ENCODE measurements at places on chromosomes 3 and 15.

- peaks cover 57% of the 10 kb centered on the region for H3K4me1 ChIP-seq
- no peaks in the 10 kb centered on the region for H3K27me3 ChIP-seq
Observed at GRCh38 chr3:58116985-58117384, 93.8 kb downstream of the DNASE1L3 start.

GRCh38 chr3:187919544-187919943 is 174.3 kb upstream of the BCL6 start:
- no peaks in the 10 kb centered on the region for H3K27me3 ChIP-seq
- H3K4me3 ChIP-seq, result no peak overlapping the region
- peaks cover 16% of the 10 kb centered on the region for H3K4me1 ChIP-seq
- no peak for DNase-seq
- no peaks in the 10 kb centered on the region for H3K36me3 ChIP-seq

DNA sequence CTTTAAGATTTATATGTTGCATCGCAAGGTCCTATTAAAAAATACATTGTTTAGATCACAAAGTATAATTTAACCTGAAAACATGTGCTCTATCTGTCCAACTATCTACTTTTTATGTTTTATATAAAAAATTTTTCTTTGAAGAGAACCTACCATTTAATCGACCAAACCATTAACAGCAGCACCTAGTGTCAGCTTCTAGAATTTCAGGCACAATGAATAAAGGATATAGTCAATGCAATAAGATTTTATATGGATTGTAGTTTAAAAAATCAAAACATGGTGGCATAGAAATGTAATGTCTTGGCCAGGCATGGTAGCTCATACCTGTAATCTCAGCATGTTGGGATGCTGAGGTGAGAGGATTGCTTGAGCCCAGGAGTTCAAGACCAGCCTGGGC is 313.7 kb downstream of the GAP43 start:
- no peaks in the 10 kb centered on the region for H3K4me1 ChIP-seq
- H3K27ac ChIP-seq, result no peak overlapping the region
- no peaks in the 10 kb centered on the region for H3K36me3 ChIP-seq
- DNase-seq, result no peak

DNA sequence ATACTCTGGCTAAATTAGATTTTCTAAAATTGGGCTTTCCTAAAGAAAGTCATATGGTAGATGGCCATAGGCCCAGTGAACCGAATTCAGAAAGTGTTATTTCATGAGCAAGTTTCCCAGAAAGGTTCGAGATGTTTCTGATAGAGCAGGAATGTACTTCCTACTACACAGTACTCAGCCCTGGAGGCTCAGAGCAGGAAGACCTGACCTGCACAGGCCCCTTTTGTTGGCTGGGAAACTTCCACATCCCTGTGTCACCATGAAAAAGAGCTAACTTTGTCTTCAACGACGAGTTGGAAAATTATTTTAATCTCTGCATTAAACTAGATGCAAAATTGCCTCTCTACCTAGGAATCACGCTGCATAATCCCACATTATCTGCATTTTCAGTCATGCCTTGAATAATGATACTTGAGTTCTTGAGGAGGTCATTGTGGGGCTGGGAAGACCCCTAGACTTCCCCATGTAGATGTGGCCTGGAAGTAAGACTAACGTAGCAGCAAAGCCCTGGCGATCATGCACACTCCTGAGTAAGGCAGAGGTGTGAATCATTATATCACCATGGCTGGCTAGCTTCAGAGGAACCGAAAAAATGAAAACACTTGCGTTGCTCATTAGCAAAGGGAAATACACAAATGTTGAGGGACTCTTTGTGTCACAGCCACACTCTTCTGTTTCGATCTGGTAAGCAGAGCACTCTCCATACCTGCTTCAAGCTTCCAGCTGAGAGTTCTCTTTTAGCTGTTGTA is 47.1 kb downstream of the CMTM7 start:
- no peaks in the 10 kb centered on the region for H3K36me3 ChIP-seq
- H3K27me3 ChIP-seq, result no peaks in the 10 kb centered on the region
- H3K4me1 ChIP-seq, result peaks cover 10% of the 10 kb centered on the region

GRCh38 chr3:62201438-62202035 is 171.8 kb downstream of the FEZF2 start:
- H3K36me3 ChIP-seq, result peaks cover 49% of the 10 kb centered on the region
- H3K27me3 ChIP-seq, result no peaks in the 10 kb centered on the region
- DNase-seq, result no peak
- no peak overlapping the region for H3K4me3 ChIP-seq
- no peaks in the 10 kb centered on the region for H3K4me1 ChIP-seq

GRCh38 chr15:99473981-99474906 is 91.5 kb upstream of the MEF2A start:
- no peaks in the 10 kb centered on the region for H3K27me3 ChIP-seq
- H3K27ac ChIP-seq, result peak overlapping the region; percentile 91
- H3K4me1 ChIP-seq, result peaks cover 62% of the 10 kb centered on the region
- no peaks in the 10 kb centered on the region for H3K36me3 ChIP-seq

DNA sequence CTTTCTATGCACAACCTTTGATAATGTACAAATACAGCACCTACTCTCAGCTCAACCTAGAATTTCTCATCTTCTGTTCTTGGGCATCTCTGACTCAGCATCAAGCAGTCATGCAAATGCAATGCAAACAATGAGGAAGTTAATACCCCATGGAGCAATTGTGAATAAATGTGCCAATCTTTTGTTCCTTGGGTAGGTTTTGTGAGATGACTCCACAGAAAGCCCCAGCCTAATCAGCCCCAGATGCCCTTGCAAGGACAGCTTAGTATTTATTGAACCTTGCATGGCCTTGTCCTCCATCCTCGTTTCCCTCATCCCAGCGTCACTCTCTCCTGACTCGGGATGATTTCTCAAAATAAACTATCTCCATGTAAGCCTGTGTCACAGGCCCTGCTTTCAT is 494.7 kb upstream of the NECTIN3 start:
- no peak overlapping the region for H3K4me3 ChIP-seq
- no peaks in the 10 kb centered on the region for H3K27me3 ChIP-seq
- H3K4me1 ChIP-seq, result no peaks in the 10 kb centered on the region
- no peak overlapping the region for H3K27ac ChIP-seq
- H3K36me3 ChIP-seq, result no peaks in the 10 kb centered on the region

DNA sequence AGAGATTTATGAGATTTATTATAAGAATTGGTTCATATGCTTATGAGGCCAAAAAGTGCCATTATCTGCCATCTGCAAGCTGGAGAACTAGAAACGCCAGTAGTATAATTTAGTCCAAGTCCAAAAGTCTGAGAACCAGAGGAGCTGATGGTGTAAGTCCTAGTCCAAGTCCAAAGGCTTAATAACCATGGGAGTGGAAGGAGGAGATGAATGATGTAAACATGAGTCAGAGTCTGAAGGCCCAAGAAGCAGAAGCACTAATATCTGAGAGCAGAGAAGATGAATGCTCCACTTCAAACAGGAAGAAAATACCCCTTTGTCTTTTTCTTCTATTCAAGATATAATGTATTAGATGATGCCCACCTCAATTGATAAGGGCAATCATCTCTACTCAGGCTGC is 185.7 kb downstream of the CGGBP1 start:
- no peaks in the 10 kb centered on the region for H3K4me1 ChIP-seq
- no peaks in the 10 kb centered on the region for H3K36me3 ChIP-seq
- no peak for DNase-seq
- no peaks in the 10 kb centered on the region for H3K27me3 ChIP-seq
- no peak overlapping the region for H3K27ac ChIP-seq

GRCh38 chr3:101963902-101964362 is 114.6 kb downstream of the NFKBIZ start:
- DNase-seq, result no peak
- no peak overlapping the region for H3K27ac ChIP-seq
- H3K36me3 ChIP-seq, result no peaks in the 10 kb centered on the region
- no peaks in the 10 kb centered on the region for H3K27me3 ChIP-seq
- H3K4me1 ChIP-seq, result no peaks in the 10 kb centered on the region

GRCh38 chr3:117101697-117102096 is 392.1 kb downstream of the TUSC7 start:
- H3K27ac ChIP-seq, result no peak overlapping the region
- no peak for DNase-seq
- H3K36me3 ChIP-seq, result no peaks in the 10 kb centered on the region
- no peaks in the 10 kb centered on the region for H3K27me3 ChIP-seq
- H3K4me1 ChIP-seq, result no peaks in the 10 kb centered on the region

- H3K4me1 ChIP-seq, result peaks cover 39% of the 10 kb centered on the region
- peaks cover 28% of the 10 kb centered on the region for H3K36me3 ChIP-seq
- peak overlapping the region; percentile 43 for H3K27ac ChIP-seq
- no peak for DNase-seq
Observed at GRCh38 chr3:69174871-69175737, 52.7 kb upstream of the LMOD3 start.

DNA sequence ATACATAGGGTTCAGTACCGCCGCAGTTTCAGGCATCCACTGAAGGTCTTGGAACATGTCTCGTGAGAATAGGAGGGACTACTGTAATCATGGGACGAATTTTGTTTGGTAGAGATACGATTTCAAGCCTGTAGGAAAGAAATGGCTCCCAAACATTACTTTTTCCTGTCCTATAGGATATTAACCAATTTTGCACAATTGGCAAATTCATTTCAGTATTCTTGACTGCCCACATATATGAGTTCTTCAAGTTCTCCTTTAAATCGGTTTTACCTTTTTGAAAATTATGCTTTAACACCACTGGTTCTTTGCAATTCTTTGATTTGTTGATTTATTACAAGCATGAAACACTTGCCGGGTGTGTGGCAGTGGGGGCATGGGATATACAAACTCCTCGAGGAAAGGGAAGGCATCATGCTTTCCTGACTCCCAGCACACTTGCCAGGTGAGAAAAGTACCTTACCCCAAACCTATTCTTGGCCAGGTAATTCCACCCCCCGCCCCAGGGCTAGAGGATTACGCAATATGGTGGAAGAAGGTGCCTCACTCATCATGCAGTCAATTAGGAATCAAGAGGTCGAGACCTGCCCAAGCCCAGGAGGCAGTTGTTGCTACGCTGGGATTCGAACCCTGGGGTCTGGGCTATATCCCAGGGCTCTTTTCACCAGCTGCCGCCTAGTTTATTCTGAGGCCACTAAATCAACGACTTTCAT is 584 bp upstream of the LARS2 start:
- peak overlapping the region; percentile 78 for H3K4me3 ChIP-seq
- peak; percentile 15 for DNase-seq
- H3K27me3 ChIP-seq, result no peaks in the 10 kb centered on the region
- peaks cover 10% of the 10 kb centered on the region for H3K36me3 ChIP-seq
- peaks cover 23% of the 10 kb centered on the region for H3K4me1 ChIP-seq

DNA sequence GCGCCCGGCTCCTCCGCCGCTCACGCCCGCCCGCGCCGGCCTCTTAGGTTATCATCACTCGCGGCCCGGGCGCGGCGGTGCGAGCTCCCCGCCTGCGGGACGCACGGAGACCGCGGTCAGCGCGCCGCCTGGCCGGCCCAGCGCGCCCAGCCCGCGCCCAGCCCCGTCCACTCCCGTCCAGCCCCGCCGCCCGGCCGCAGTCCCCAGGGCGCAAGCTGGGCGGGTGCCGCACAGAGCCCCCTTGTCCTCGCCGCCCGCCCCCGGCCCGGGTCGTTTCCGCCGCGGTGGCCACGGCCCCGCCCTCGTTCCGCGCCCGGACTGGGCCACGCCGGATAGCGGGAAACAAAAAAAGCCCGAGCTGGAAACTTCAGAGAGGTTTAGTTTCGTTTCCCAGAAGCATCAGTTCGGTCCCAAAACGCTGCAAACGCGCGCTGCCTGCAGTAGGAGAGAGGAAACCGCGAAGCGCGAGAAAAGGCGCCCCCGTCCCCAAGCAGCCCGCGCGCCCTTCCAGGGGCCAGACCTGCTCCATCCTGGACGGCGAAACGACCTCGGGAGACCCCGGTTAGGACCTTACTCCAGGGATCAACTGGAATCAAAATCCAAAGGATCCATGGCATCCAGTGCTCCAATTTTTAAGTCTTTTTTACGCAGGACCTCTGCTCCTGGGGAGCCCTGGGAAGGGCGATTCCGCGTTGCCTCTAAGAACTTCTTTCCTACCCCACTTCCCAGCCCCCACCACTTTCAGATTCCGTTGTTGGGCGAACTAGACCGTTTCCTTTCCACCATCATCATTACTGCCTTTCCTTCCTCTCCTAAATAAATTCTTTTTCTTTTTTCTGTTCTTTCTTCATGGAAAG is at the start of gene ATP10A:
ATP10A (minus strand) TSS at position 217 of the 857 bp plus-strand sequence. CDS start 231 bp downstream, outside the sequence.
- H3K4me1 ChIP-seq, result peaks cover 17% of the 10 kb centered on the region
- peak; percentile 53 for DNase-seq
- H3K36me3 ChIP-seq, result no peaks in the 10 kb centered on the region

GRCh38 chr15:38073178-38073946 is 138.9 kb downstream of the TMCO5A start:
- no peak for DNase-seq
- H3K4me3 ChIP-seq, result peak overlapping the region; percentile 76
- H3K27me3 ChIP-seq, result no peaks in the 10 kb centered on the region
- peak overlapping the region; percentile 93 for H3K27ac ChIP-seq

- no peak overlapping the region for H3K27ac ChIP-seq
- no peak for DNase-seq
- no peaks in the 10 kb centered on the region for H3K27me3 ChIP-seq
- H3K4me3 ChIP-seq, result no peak overlapping the region
- no peaks in the 10 kb centered on the region for H3K4me1 ChIP-seq
Observed at GRCh38 chr15:96207377-96208006, 123.0 kb upstream of the NR2F2 start.

DNA sequence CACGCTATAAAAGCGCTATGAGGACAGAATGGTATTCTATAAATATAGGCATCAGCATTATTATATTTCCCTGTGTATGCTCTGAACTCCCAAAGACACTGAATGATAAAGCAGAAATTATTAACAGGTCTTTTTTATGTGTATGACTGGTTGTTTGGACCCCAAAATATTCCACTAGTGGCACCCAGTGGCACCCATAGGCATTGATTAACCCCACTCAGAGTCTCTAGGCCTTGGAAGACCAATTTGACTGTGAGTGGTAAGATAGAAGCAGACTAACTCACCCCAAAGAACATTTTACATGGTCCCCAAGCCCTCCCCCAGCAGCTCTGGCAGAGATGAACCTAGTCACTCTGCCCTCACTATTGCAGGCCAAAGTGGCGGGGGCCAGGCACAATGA is 45.4 kb upstream of the UBE2E1 start:
- DNase-seq, result no peak
- no peak overlapping the region for H3K4me3 ChIP-seq
- no peaks in the 10 kb centered on the region for H3K36me3 ChIP-seq
- H3K4me1 ChIP-seq, result peaks cover 6% of the 10 kb centered on the region
- H3K27ac ChIP-seq, result no peak overlapping the region

DNA sequence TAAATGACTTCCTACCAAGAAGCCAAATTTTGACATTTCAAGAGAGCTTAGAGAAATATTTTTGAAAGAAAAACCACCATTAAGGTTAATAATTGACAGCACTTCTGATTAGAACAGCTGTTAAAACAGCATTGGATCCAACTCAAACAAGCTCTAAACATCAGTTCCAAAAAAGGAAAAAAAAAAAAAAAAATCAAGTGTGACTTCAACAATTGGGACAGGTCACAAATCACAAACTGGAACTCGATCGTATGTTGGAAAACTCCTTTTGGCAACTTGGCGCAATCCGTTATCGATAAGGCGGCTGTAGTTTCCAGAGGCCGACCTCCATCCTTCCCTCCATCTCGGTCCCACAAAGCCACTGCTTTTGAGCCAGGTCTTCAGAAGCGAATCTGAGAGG is 17.8 kb downstream of the TLE3 start:
- no peak overlapping the region for H3K27ac ChIP-seq
- DNase-seq, result no peak
- H3K4me3 ChIP-seq, result no peak overlapping the region
- H3K27me3 ChIP-seq, result peaks cover 43% of the 10 kb centered on the region
